NCI-H460 (cell line): ENCODE measurements at places on chromosomes 4 and X. TPM values are rescaled to one million over a fixed set of nuclear protein-coding genes. Genes with fewer than 3 reads are reported as not detected.

The TKTL2 gene
- total RNA-seq: not detected in 2 replicates

The GAGE12J gene
- not detected in 2 replicates for total RNA-seq

The PRICKLE3 gene
- 11.0 and 13.3 TPM in 2 replicates for total RNA-seq

The TMEM150C gene
- 0.07 and 0.26 TPM in 2 replicates for total RNA-seq

The HTT gene
- total RNA-seq: 14.6 and 17.6 TPM in 2 replicates
